Upper lobe of left lung (tissue), 6 donors: ENCODE measurements at places on chromosomes 4 and X.

DNA sequence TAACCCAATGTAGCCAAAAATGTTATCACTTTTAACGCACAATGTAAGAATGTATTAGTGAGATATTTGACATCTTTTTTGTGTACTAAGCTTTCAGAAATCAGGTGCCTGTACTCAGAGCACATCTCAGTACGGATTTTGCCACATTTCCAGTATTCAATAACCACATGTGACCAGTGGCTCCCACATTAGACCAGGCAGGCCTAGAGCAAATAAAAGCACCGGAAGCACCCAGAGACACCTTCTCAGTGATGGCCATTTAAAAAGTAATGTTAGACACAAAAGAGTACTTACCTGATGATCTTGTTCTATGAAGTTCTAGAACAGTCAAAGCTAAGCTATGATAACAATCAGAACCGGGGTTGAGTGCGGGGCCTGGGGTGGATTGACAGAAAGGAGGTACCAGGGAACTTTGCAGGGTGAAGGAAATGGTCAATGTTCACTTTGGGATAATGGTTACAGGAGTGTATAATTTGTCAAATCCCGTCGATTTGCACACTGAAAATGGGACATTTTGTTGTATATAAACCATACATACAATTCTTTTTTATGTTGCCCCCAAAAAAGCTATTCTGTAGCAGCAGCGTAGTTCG is 1.2 kb downstream of the CTPS2 start:
- DNase-seq, result no peak

DNA sequence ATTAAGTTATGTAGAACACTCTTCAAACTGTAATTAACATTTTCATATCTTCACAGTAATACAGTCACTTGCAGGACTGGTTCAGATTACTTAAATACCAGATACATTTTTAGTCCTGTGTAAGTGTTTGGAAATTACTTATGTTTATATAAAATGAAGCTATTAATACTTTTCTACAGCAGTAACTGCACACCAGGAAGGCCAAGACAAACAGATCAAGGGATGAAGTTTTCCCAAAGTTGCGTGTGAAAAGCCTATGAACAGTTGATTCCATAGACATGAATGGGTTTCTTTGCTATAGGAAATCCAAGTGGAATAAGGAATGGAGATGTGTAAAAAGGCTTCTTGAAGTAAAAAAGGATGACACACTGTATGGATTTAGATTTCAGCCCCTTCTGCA is 28.9 kb upstream of the DRP2 start:
- DNase-seq, result no peak

- no peak for DNase-seq
Observed at GRCh38 chrX:129695937-129696336, 41.2 kb upstream of the APLN start.

GRCh38 chr4:187544461-187545053 is 451.0 kb upstream of the ZFP42 start:
- DNase-seq, result no peak

- no peak for DNase-seq
Observed at GRCh38 chrX:39827951-39828350, 269.8 kb downstream of the BCOR start.

- DNase-seq, result no peak
Observed at GRCh38 chr4:107194005-107194404, 157.9 kb upstream of the DKK2 start.

GRCh38 chrX:153190381-153190780 is 11.3 kb downstream of the MAGEA1 start:
- no peak for DNase-seq

DNA sequence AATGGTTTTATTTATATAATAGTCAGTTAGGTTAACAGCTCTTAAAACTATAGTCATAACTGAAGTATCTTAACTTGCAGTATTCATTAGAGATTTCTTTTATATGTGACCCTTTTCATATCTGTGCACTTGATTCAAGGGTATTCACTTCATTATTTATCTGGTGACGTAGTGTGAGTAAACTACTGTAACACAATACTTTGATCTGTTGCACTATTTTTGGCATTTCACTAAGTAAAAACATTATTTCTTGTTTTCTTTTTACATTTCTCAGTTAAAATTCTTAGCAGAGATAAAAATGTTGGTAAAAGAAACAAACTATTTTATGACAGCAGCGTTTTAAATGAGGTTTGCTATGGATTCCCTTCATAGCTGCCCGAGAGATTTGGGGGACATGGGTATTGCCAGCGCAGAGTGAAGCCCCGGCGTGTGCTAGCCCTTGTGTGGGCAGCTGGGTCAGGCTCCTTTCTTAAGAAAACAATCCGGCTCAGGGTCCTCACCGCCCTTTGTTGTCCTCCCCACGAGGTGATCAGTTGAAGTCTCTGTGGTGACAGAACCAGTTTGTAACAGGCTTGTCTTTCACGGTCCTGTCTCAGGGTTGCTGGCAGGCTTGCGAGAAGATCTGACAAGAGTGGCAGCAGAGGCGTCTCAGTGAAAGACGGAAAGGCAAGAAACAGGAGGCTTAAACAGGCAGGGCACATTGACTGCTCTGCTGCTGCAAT is 293.4 kb downstream of the BMPR1B start:
- DNase-seq, result no peak

GRCh38 chr4:80141543-80141942 is 55.8 kb upstream of the PRDM8 start:
- DNase-seq, result no peak

DNA sequence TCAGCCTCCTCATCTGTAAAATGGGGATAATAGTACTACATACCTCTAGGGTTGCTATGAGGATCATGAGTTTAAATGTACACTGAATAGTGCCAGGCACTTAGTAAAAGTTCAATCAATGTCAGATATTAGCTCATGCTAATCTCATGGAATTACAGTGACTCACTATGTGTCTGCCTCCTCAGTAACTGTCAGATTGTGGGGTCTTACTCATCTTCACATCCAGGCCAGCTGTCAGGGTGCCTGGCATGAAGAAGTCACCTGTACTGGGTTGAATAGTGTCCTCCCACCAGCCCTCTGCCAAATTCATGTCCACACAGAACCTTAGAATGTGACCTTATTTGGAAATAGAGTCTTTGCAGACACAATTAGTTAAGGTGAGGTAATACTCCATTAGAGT is 54.3 kb upstream of the STIM2 start:
- no peak for DNase-seq

DNA sequence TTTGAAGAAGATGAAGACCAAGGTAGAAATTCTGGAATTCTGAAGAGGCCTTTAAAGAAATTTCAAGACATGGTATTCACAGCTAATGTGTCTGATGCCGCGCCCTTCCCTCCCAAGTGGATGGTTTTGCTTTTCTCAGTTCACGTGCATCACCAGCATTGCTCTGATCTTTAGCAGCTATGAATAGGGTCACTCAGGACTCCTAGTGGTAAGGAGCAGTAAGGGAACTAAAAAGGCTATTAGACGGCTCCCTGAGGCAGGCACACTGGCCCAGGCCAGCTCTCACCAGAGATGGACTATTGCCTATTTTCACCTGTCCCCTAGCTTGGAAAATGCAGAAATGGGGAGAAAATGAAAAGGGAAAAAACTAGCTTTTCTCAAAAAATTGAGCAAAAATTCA is 447.5 kb upstream of the RASGEF1B start:
- no peak for DNase-seq

GRCh38 chrX:110733166-110733565 is 62.5 kb downstream of the CHRDL1 start:
- no peak for DNase-seq

- DNase-seq, result no peak
Observed at GRCh38 chr4:11632483-11632882, 203.8 kb upstream of the HS3ST1 start.

- no peak for DNase-seq
Observed at GRCh38 chr4:5742968-5743367, 32.0 kb downstream of the EVC start.

DNA sequence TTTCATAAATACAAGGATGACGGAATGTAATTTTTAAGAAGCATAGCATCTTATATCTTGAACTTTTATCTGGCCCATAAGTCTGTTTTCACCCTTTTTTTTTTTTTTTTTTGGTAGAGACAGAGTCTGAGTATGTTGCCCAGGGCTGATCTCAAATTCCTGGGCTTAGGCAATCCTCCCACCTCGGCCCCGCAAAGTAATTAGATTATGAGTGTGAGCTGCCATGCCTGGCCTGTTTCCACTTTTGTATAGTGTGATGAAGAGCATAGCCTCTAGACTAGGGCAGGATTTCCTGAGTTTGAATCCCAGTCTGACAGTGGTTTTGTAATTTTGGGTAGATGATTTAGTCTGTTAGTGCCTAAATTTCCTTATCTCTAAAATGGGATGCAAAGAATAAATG is 11.0 kb downstream of the STIM2 start:
- no peak for DNase-seq
